Hippocampal formation (tissue), 2 donors: ENCODE measurements at places on chromosomes 16 and 17.

DNA sequence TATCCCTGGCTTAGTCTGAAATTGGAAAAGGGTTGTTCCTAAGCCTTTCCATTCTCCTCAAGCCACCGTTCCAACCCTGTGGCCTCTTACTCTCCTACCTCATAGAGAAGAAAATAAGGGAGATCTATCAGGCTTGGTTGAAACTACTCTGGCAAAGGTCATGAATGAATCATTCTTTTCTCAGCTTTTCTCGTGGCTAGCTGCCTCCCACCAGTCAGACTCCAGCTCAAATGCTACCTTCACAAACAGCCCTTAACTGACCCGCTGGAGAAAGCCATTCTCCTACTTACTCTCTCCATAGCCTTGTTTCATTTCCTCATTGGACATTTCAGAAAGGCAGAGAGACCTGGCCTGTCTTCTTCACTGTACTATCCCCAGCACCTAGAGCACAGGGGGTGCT, 8.9 kb downstream of the MYH10 start:
- DNase-seq, result no peak

- peak; percentile 17 for DNase-seq
Measured at GRCh38 chr17:2212400-2212981, 91.1 kb downstream of the SMG6 start.

- DNase-seq, result no peak
Measured at GRCh38 chr17:70675070-70675590, 505.8 kb downstream of the KCNJ2 start.

- no peak for DNase-seq
Measured at GRCh38 chr17:19759568-19760549, 11.8 kb upstream of the ALDH3A1 start.

- DNase-seq, result no peak
Measured at GRCh38 chr17:62684179-62684578, 56.7 kb downstream of the MRC2 start.

GRCh38 chr16:1537763-1538289, 4.4 kb downstream of the TMEM204 start:
- DNase-seq, result no peak

DNA sequence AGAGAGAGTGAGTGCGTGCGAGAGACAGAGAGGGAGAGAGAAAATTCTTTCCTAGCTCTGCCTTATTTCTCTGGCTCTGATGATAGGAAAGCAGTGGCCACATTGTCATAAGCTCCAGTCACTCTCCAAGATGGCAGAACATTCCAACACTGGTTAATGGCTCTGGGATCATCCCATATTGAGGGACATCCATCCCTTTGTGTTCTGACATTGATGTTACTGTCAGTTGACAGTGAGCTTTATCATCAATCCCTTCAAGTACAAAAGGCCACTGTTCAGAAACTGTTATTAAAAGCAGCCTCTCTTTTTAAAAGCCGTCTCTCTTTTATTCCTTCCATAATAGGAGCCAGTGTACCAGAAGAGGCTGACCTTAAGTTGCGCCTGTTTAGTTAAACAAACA, 1084.9 kb upstream of the RBFOX1 start:
- no peak for DNase-seq

GRCh38 chr17:53570731-53571130, 252.0 kb upstream of the KIF2B start:
- no peak for DNase-seq

DNA sequence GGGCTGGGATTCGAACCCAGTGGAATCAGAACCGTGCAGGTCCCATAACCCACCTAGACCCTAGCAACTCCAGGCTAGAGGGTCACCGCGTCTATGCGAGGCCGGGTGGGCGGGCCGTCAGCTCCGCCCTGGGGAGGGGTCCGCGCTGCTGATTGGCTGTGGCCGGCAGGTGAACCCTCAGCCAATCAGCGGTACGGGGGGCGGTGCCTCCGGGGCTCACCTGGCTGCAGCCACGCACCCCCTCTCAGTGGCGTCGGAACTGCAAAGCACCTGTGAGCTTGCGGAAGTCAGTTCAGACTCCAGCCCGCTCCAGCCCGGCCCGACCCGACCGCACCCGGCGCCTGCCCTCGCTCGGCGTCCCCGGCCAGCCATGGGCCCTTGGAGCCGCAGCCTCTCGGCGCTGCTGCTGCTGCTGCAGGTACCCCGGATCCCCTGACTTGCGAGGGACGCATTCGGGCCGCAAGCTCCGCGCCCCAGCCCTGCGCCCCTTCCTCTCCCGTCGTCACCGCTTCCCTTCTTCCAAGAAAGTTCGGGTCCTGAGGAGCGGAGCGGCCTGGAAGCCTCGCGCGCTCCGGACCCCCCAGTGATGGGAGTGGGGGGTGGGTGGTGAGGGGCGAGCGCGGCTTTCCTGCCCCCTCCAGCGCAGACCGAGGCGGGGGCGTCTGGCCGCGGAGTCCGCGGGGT, at the start of gene CDH1:
TSS of gene CDH1 (plus strand) at position 247 of the 684 bp plus-strand sequence. CDS start at position 371, 124 bp downstream.
- DNase-seq, result no peak

DNA sequence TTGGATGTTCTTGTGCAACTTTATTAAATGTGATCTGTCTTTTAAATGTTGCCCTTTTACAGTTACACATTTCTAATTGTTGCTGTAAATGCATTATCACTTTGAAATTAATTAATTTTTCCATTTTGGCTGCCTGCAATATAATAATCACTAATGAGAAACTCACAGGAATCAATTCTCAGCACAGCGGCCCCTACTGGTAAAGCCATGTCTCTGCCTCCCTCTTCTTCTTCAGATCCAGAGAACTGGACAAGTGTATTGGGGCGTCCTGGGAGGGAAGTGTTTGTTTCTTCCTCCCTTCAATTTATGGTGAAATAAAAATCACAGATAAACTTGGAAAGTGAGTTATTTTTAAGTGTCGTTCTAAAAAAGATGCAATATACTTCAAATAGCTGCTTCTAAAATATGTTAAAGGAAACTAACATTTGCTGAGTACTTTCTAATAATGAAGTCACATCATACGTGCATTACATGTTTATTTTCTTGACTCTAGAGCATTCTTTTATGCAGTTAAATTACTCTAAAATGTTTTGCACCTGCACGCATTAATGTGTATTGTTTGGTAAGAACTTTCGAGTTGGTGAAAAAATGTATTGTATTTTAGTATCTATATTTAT, 338.0 kb downstream of the WWOX start:
- peak; percentile 29 for DNase-seq

DNA sequence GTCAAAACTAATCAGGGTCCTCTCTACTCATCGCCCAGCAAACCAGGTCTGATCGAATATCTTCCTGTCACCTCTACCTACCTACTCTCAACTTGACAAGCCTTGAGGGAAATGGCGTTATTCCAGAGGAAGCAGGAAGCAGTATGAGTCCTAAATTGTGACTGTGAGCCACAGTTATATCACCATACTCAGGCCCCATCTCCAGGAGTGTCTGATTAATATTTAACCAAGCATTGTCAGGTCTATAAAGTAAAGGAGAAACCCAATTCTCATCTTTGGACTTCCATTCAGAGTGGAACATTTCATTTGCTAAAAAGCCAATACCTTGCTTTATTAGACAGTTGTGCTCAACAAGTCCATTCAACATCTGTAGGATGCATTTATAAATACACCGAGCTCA, 17.8 kb upstream of the CLEC3A start:
- no peak for DNase-seq

DNA sequence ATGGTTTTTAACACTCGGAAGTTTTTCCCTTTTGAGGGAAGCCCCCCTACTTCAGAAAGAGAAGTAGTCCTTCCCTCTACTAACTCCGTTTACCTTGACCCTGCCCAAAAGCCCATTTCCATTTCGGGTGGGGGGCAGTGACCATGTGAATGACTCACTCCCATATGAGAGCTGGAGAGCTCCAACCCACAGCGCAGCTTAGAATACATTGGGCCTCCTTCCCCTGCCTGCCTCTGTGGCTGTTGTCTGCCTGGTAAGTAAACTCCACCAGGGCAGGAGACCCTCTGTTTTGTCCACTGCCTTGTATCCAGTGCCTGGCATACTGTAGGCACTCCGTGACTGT, 985 bp downstream of the SGSM2 start:
- DNase-seq, result no peak

- no peak for DNase-seq
Measured at GRCh38 chr16:56615353-56615752, 7.0 kb downstream of the MT2A start.

DNA sequence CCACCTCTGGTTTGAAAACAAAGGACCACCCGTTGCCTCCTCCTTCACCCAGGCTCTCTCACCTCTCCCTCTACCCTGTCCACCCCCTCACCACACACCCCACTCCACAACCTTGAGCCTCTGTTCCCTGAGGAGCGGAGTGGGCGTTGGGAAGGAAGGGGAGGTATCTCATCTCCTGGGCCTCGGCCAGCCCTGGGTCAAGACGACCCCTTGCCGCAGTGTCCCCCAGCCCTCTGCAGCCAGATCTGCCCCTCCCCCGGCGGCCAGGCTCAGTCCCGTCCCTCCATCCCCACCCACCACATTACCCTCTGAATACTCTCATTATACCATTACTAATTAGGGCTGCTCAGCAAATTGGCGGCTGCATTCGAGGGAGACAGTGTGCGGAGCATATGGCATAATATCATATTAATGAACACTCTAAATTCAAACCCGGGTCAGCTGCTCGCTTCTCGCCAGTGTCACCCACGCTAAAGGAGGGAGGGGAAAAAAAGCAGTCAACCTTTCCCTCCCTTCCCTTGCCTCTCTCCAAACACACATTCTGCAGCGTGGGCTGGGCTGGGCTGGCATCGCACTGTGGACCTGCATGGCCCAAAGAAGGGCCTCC, 123.2 kb upstream of the LHX1 start:
- no peak for DNase-seq

GRCh38 chr16:30747331-30747730, 894 bp upstream of the PHKG2 start:
- no peak for DNase-seq

DNA sequence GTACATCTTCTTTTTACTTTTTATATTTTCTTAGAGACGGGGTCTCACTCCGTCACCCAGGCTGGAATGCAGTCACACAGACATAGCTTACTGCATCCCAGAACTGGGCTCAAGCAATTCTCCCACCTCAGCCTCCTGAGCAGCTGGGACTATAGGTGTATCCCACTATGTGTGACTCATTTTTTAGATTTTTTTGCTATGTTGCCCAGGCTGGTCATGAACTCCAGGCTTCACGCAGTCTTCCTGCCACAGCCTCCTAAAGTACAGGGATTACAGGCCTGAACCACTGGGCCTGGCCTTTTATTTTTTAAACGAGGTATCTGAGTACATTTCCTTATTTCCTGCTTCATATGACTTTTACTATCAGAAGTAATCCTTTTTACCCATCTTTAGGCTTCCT, 48.0 kb downstream of the GLG1 start:
- DNase-seq, result no peak

DNA sequence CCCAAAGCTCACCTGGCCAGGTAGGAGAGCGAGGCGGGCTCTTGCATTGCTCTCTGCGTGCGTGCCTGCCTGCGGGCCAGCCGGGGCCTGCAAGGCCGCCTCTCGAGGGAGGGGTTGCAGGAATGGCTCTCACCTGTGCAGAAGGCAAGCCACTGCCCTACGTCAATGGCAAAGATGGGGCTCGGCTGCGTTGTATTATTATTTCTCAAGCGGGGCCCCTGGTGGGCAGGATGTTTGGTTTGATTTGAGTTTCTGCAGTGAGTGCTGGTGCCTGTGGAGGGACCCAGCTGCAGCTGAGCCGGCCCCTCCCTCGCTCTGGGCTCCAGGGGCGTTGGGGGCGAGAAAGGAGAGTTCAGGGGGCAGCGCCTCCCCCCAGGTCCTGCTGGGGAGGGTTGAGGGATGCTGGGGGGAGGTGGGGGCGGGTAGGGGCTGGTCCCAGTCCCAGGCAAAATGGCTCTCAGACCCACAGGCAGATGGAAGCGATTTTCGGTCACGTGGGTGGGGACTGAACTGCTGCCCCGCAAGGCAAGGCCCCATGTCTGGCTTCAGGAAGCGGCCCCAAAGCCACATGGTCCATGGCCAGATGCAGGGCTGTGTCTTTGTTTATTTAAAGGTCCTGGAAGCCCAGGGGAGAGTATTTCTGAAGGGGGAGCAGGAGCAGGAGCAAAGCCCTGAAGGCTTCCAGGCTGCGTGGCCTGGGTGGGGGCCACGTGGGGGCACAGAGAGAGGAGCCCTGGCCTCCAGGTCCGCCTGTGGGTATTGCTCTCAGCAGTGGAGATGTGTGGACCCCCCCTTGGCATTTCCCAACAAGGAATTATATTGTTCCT, 338.8 kb downstream of the SEC14L1 start:
- no peak for DNase-seq

DNA sequence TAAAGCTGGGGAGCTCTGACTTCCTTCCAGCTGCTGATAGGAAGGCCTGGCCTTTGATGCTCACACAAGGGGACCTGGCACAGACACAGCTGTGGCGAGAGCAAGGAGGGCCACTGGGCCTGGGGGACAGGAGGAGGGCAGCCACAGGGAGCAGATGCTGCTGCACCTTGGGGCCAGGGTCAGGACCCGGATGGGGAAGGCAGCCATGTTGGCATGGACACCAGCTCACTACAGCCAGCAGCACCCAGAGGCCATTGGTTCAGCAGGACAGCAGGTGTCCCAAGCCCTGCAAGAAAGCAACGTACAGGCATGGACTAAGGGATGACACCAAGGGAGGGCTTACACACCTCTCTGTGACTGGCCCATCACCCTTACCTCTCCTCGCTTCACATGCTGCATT, 8.0 kb upstream of the RNF112 start:
- DNase-seq, result no peak

GRCh38 chr16:50812876-50813466, 71.1 kb downstream of the CYLD start:
- no peak for DNase-seq

GRCh38 chr17:81466564-81467472, 45.8 kb downstream of the ACTG1 start:
- DNase-seq, result no peak

DNA sequence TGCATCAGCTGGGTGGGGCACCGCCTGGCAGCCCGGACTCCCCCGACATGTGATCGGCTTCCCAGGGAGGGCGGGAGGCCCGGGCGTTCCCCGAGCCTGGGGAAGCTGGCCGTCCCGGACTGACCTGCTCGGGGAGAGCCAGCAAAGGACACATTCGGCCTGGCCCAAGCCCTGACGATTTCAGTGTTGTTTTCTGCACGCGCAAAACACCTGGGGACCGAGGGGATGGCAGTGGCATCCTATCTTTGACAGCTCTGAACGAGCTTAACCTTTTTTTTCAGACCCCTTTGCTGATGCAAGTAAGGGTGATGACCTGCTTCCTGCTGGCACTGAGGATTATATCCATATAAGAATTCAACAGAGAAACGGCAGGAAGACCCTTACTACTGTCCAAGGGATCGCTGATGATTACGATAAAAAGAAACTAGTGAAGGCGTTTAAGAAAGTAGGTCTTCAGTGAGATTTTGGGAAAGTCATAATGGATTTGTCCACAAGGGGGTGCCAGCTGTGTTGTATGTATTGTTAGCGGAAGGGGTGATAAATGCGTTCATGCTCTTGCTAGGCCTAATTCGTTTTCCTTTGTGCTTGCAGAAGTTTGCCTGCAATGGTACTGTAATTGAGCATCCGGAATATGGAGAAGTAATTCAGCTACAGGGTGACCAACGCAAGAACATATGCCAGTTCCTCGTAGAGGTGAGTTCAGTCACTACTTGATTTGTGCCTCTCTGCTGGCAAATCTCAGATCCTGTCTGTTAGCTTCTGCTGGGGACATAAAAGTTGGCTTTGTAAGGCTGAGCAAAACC, 1.0 kb downstream of the EIF1 start:
- no peak for DNase-seq
